NCI-H146 (cell line): ENCODE measurements at places on chromosomes 2 and 18.

DNA sequence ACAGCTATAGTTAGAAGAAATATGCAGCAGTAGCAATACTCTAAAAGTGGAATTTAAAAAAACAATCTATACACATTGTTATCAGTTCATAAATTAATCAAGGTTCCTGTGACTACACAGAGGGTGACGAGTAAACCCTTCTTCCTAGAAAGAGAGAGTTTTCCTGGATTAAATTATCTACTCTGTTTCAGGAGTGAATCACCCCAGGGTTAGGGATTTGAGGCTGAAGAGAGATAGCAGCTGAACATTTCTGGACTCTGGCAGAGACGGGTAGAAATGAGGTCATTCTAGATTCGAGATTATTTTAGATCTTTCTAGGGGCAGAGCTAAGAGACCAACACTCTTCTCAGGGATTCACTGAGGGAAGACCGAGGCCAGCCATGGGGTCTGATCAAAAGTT, 38.8 kb upstream of the PMAIP1 start:
- no peak for DNase-seq

- no peak for DNase-seq
These were observed 73.8 kb upstream of the KLHL29 start for GRCh38 chr2:23311186-23311585.

- DNase-seq: no peak
These were observed 149.4 kb upstream of the NDUFV2 start for GRCh38 chr18:8952769-8953760.

DNA sequence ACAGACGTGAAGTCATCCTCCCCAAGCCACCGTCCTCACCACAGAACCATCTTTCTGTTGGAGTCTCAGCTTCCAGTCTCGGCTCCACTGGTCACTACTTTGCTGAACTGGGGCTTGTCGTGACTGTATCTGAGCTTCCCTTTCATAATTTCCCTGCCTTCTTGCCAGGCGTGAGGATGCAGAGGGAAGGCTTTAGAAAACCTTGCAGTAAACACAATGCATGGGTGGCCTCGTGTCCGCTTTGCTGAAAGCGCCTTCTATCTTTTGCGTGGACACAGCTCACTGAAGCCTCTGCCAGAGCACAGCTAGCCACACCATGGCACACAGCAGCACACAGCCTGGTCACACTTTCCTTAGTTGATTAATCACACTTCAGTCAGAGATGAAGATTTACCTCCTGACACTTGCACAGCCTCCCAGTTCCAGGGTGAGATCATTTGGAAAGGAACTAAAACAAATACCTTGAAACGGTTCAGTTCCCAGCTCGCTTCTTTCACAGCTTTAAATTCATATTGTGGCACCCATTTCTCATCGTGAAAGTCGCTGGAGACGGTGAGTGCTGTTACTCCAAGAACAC, 2.8 kb upstream of the GPR45 start:
- no peak for DNase-seq

GRCh38 chr2:68253219-68254068, 1.1 kb upstream of the PPP3R1 start:
- peak; percentile 43 for DNase-seq

DNA sequence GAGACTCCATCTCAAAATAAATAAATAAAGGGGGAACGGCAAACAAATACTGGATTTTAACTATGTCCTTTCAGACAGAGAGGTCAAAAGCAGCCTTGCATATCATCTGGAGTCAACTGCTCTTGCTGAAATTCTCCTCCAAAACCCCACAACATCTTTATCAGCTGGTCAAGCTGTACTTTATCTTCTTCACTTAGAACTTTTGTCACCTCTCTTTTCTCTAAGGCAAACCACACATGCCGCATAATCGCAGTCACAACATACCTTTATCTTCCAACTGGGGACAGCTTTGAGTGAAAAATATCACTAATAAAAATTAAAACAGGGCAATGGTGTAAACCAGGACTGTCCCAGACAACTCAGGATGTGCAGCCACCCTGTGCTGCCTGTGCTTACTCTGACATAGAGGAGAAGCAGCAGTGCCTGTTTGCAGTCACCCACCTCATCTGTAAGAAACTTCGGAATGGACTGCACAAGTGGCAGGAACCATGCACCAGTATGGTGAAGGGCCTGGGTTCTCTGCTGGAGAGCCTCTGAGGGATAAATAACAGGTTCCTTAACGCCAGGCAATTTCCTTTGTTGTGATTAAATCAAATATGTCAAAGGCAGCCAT, 6.2 kb downstream of the MPPE1 start:
- no peak for DNase-seq

GRCh38 chr2:37614061-37614738, 57.2 kb downstream of the CDC42EP3 start:
- no peak for DNase-seq

- no peak for DNase-seq
These were observed 126.6 kb downstream of the TMEM131 start for GRCh38 chr2:97868986-97869721.
